ENCODE measurements at places on chromosomes 1 and 21. TPM values are rescaled to one million over a fixed set of nuclear protein-coding genes. Genes with fewer than 3 reads are reported as not detected.

Gene ESRRG
- total RNA-seq: not detected

DNA sequence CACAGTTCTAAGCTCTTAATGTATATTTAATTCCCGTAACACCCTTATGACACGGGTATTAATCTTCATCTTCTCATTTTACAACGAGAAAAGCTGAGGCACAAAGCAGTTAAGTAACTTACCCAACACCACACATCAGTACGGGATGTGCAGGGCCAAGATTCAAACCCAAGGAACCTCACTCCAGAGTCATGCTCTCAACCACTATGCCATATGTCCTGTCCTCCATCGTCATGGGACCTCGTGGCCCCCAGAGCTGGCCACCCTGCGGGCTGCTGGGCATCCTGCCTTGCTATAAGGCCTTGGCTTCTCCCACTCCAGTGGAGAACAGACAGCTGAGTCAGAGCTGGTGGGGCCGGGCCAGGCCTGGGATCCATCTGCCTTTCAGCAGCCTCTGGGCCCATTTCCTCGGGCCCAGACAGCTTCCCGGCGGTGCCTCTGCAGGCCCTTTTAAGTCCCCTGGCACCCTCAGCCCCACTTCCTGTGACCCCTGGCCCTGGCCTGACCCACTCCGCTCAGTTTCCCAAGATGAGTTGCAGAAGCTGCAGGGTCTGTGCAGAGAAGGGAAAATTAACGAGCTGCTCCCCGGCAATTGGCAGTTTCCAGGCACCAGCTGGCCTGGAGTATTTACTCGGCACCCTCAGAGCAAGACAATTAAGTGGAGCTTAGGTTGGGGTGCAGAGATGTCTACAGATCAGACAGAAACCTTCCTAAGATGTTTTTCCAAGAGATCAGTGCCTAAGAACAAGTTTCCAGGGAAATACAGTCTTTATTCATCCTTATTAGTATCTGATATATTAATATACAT, 98.2 kb downstream of the EPHB2 start:
- peak; percentile 46 for DNase-seq

- no peak for DNase-seq
These were observed 75.4 kb upstream of the CD5L start for GRCh38 chr1:157916887-157917570.

DNA sequence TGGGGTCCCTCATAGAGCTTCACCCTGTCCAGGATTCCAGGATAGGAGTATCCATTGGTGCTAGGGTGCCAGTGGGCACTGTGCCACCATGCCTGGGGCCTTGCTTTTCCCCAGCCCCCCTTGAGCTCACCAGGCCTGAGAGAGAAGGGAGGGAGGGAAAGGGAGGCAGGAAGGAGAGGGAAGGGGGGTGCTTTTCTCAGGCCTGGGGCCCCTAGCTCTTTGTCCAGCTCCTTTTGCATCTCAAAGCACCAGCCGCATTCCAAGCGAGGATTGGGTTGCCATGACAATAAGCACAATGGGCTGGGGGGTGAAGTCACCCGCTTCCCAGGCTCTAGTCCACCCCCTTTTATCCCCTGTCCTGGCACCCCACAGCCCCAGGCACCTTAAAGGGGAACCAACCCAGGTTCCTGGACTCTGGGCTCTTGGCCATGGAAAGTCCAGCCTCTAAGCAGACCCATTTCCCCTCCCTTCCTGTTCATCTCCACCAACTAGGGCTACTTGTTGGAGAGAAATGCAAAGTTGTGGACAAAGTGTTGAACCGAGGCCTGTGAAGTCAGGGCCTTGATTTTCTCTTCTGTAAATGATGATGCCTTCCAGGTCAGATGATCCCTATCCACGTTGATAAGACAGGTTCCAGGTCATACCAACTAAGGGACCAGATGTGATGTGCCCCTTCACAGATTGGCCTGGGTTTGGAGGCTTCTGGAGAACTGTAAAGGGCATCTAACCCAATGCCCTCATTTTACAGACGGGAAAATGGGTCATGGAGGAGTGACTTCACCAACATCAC, 11.4 kb downstream of the THBS3 start:
- peak; percentile 66 for DNase-seq
